NCI-H82 (cell line): ENCODE measurements at places on chromosomes 1 and 21.
A peak's percentile ranks its signal among the peaks of the same experiment; 100 is the strongest.

- DNase-seq = no peak
These were observed 39.5 kb upstream of the DDAH1 start for GRCh38 chr1:85504417-85504816.

DNA sequence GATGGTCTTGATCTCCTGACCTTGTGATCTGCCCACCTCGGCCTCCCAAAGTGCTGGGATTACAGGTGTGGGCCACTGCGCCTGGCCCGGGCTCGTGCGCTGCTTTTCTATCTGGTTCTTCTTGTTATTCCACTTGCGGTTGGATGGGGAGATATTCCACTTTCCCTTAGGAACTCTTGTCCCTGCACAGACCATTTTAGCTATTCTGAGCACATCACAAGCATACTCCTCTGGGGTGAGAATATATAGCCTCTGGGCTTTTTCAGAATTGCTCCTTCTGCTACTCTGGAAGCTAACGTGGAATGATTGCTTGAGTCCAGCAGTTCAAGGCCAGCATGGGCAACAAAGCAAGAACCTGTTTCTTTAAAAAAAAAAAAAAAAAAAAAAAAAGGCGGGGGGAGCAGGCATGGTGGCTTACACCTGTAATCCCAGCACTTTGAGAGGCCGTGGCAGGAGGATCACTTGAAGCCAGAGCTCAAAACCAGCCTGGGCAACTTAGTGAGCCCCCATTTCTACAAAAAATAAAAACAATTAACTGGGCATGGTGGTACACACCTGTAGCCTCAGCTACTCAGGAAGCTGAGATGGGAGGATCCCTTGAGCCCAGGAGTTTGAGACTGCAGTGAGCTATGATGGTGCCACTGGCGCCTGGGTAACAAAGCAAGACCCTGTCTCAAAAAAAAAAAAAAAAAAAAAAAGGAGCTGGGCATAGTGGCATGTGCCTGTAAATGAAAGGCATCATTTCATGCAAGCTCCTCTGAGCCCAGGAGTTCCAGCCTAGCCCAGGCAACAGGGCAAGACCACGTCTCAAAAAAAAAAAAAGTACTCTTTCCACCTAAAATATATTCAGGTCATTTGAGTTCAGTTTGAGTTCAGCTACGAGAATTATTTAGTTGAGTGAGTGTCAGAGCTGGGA, 11.8 kb upstream of the PGD start:
- DNase-seq = no peak

DNA sequence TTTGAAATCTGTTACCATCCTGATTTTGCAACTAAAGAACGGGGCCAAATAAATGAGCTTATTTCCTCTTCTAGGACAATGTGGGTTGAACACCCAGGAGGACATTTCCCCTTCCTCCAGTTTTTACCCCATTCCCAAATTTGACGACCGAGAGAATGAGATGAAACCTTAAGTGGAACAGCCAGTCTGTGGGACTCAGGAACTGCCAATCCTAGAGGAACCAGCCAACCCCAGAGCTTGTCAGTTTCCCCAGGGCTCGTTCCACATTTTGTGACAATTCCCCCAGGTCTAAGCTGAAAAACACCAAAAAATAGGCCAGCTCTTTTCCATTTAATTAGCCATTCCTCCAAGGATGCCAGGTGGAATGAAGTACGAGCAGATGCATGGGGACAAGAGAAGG, 21.3 kb upstream of the MAPKAPK2 start:
- DNase-seq = no peak

DNA sequence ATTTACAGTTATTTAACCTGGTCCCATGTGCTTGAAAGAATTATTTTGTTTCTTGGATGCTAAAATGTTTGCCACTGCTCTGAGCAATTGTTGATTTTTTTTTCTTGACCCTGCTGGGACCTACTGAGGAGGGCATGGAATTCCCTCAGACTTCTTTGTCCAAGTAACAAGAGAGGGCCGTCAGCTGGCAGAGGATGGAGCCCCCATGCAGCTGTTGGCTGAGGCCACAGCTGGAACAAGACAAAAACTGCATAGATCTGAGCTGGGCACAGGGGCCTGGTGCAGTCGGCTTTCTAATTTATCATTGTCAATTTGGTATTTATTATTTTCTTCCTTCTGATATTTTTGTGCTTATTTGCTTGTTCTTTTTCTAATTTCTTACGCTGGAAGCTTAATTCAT, 39.6 kb upstream of the ABCG1 start:
- no peak for DNase-seq

GRCh38 chr1:174274884-174275283, 115.6 kb downstream of the RABGAP1L start:
- DNase-seq = no peak

DNA sequence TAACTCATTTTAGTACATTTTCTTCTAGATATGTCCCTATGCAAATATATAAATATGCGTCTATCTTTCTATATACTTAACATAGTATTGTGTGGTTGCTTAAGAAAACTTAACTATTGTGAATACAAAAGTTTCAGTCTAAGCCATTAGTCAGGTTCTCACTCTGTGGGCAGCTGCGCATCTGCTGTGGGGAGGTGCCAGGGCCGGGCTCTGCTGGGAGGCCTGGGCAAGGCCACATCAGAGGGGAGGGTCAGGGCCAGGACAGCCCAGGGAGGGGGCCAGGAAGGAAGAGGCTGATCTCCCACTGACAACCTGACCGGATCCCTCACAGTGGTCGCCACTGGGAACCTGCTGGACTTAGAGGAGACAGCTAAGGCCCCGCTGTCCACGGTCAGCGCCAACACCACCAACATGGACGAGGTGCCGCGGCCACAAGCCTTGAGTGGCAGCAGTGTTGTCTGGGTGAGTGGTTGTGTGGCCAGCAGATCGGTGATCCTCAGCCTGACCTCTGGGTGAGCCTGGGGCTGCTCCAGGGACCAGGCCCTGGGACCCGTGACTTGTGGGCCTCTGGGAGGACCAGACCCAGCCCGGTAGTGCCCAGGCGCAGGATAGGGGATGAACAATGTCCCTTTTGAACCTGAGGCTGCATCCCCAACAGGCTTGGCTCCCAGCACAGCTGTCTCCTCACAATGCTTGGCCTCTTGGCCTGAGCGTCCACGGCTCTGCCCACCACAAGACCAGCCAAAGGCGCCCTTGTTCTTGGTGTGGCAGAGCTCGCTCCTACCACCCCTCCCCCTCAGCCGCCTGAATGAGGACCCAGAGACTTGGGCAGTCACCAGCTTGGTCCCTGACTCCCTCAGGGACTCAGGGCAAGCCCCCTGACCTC, 20.2 kb downstream of the LDLRAP1 start:
- DNase-seq = no peak

DNA sequence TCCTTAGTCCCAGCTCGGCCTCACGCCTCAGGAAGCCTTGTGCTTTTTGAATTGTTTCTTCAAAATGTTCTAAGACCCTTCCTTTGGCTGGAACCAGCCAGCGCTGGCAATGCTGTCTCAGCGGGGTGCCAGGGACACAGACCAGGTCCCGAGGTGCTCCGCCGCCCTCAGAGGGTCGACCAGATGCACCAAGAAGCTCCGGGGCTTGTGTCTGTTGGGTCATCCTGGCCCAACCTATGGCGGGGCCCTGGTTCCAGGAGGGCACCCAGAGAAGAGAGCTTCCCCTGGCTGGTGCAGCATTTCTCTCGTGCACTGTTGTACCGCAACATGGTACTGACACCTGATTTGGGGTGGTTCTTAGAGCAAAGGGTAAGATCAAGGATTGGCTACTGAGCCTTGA, 40.1 kb upstream of the BECN2 start:
- no peak for DNase-seq

DNA sequence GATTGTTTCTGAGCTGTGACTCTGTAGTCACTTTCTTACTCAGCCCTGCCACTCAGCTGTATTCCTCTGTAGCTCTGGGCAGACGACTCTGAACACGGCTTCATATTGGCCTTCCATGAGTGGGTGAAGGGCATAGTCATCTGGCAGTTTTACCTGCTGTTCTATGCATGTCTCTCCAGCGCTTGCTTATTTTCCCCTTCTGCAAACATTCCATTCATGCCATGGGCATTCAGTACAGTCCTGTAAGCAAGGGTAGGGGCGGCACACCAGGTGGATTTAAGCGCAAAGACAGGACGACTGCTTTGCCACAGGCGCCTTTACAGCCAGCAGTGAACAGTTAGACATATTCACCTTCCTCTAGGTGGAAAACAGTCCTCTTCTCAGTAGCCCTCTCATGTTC, 4.4 kb upstream of the WDR26 start:
- DNase-seq = no peak

DNA sequence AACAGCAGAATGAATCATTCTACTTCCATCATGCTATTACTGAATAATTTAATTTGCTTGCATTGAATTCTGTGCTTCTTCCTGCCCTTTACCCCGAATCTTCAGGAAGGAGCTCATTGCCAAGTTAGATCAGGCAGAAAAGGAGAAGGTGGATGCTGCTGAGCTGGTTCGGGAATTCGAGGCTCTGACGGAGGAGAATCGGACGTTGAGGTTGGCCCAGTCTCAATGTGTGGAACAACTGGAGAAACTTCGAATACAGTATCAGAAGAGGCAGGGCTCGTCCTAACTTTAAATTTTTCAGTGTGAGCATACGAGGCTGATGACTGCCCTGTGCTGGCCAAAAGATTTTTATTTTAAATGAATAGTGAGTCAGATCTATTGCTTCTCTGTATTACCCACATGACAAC, 44.2 kb downstream of the MAP3K7CL start:
- DNase-seq = no peak

DNA sequence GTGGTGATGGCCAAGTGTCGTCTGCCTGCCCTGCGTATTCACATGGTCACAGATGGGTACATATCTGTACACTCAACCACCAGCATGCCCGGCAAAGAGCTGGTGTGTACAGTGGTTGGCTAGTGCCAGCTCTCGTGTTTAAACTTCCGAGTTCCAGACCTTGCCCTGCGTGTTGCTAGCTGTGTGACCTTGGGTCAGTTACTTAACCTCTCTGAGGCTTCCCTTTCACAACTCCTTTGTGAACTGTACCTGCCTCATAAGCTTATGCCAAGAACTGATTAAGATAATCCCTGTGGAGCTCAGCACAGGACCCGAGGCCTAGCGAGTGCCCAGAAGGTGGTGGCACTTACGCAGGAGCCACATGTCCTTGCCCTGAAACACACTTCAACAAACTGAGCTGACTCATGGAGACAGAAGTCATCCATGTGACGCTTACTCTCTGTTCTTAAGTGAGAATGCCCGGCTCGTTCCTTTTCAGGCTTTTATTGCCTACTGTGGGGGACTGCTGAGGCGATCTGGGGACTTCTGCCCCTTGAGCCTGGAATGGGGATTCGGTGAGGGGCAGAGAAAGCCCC, 55.4 kb downstream of the ALPL start:
- DNase-seq = no peak

DNA sequence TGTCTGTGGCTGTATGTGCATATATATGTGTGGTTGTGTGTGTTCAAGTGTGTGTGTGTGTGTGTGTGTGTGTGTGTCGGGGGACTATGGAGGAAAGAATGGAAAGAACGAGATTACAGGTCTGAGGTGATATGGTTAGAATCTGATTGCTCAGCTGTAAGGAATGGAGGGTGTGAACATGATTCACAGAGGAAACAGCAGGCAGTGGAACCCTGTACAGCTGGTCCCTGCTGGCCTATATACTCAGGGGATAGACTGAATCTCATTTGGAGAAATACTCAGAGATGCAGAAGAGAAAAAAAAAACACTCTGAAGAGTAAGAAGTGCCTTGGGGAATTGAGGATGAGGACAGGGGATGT, 180.1 kb upstream of the ESRRG start:
- peak; percentile 68 for DNase-seq

- peak; percentile 18 for DNase-seq
These were observed 105.5 kb upstream of the IRF2BP2 start for GRCh38 chr1:234715252-234716014.

- peak; percentile 60 for DNase-seq
These were observed 614 bp upstream of the CACNA1E start for GRCh38 chr1:181482521-181483284.

- DNase-seq = no peak
These were observed 7.2 kb upstream of the VSIG8 start for GRCh38 chr1:159869607-159870006.

- DNase-seq = no peak
These were observed 172.9 kb upstream of the RUNX1 start for GRCh38 chr21:35222021-35222420.
